ENCODE measurements at places on chromosomes 13 and 19. TPM values are rescaled to one million over a fixed set of nuclear protein-coding genes. Genes with fewer than 3 reads are reported as not detected.

Gene BRCA2
- 10.8 TPM for total RNA-seq

Gene LIM2
- not detected for total RNA-seq

DNA sequence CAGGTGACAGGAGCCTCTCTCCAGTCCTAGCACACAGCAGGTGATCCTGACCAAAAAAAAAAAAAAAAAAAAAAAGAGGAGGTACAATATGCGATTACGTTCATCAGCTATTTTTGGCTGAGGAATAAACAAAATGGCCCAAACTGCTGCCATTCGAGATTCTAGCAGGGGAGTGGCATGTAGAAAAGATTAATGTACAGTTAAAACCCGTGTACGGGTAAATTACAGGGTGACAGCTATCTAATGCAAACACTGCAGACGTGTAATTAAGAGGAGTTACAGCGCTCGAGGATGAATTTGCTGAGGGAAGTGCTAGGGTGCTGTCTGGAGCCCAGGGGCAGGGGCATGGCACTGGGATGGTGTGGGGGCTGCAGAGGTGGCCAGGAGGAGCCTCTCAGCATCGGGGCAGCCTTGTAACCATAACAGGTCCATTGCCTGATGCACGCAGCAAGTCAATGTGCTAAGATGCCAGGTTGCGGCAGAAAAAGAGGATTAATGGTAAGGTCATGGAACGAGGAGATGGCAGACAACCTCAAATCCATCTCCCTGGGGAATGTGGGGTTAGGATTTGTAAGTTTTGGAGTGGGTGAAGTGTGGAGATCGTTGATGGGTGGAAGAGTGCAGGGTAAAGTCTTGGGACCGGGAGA, 17.4 kb downstream of the CHST8 start:
- no peak for DNase-seq
- H3K4me1 ChIP-seq, result no peaks in the 10 kb centered on the region
- H3K27ac ChIP-seq, result no peak overlapping the region
- no peaks in the 10 kb centered on the region for H3K27me3 ChIP-seq
- no peaks in the 10 kb centered on the region for H3K36me3 ChIP-seq

DNA sequence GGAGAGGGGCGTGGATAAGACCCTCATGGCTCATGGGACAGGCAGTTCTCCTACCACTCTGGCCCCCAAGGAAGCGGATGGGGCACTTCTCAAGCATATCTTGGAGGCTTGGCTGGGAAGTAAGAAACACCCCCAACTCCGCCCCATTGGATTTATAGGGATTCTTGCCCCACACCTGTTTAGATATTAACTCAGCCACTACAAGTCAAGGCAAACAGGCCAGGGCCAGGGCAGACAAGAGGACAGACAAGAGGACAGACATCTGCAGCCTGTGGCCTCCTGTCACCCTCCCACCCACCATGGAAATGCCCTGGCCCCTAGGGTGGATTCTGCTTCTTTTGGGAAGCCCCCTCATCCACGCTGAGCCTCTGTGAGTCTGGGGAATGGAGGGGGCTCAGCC, 24.1 kb downstream of the RDH8 start:
- H3K27me3 ChIP-seq, result no peaks in the 10 kb centered on the region
- DNase-seq, result no peak
- peak overlapping the region; percentile 58 for H3K27ac ChIP-seq
- H3K4me1 ChIP-seq, result peaks cover 12% of the 10 kb centered on the region

DNA sequence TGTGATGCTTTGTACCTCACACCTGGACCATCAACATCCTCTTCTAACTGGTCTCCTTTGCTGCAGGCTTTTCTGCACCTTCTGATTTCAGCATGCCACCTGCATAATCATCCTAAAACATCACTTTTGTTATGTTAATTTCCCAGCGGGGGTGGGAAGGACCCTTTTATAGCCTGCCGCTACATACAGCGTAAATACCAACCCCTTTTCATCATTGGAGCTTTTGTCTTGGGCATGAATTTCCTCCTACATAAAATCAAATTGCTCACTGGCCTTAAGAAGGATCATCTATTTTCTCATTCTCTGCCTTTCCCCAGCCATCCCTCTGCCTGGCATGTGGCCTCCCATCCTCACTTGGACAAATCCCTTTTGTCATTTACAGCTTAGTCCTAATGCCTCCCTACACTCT, 124.7 kb downstream of the RBM26 start:
- H3K27ac ChIP-seq, result no peak overlapping the region
- H3K36me3 ChIP-seq, result no peaks in the 10 kb centered on the region
- no peak overlapping the region for H3K4me3 ChIP-seq
- DNase-seq, result no peak
- H3K27me3 ChIP-seq, result no peaks in the 10 kb centered on the region

- H3K27ac ChIP-seq, result no peak overlapping the region
- H3K27me3 ChIP-seq, result no peaks in the 10 kb centered on the region
These were observed 840 bp upstream of the LILRA4 start for GRCh38 chr19:54339646-54340358.

DNA sequence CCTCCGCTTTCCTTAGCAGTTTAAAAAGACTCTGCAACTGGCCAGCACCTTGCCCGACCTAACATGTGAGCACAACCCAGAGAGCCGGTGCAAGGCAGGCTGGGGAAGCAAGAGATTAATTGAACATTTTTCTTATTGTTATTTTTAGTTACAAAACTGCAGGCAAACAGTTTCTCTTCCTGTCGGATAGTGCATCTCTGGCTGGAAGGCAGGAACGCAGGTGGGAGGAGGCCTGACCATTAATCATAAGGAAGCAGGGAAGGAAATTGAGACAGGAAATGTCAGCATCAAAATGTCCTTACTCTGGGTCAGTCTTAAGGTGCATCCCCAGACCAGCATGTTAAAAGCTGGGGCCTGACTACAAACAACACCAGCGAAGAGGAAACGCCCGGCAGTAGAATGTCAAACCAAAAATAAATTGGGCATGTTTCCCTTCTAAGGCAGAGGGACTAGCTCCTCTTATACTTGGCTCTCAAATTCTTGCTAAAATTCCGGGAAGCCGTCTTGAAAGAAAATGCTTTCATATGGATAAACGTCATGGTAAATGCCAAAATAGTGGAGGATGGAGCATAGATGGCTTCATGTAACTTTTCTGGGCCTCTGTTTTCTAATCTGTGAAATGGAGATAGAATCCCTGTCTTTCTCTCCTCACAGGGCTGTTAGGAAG, 226.8 kb downstream of the RAP2A start:
- no peak overlapping the region for H3K4me3 ChIP-seq
- no peak for DNase-seq
- no peaks in the 10 kb centered on the region for H3K36me3 ChIP-seq

- no peak for DNase-seq
- H3K27me3 ChIP-seq, result no peaks in the 10 kb centered on the region
- no peaks in the 10 kb centered on the region for H3K4me1 ChIP-seq
- H3K27ac ChIP-seq, result no peak overlapping the region
These were observed 113.2 kb upstream of the RNF113B start for GRCh38 chr13:98290261-98290660.

Measured in liver (tissue), 10 donors.